ENCODE measurements at places on chromosomes 2 and 18.

GRCh38 chr2:197423307-197423706 is 11.5 kb downstream of the SF3B1 start:
- H3K4me3 ChIP-seq: no peak overlapping the region
- no peak for DNase-seq

DNA sequence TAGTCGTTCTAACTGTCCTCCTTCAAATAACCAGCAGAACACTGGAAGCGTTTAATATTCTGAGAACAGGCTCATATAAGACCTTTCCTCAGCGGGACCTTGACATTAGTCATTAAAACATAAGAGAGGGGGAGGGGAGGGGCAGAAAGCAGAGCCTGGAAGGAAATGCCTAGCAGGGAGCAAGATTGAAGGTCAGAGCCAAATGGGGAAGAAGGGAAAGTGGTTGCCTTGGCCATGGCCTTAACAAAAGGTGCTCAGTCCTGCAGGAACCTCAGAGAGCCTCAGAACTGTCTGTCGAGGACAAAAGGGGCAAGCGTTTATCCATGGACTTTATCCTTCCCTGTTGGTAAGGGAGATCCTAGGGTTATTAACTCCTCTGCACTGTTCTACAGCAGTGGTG is 856 bp upstream of the PLA2R1 start:
- H3K27ac ChIP-seq: no peak overlapping the region
- peaks cover 24% of the 10 kb centered on the region for H3K27me3 ChIP-seq
- H3K4me1 ChIP-seq: no peaks in the 10 kb centered on the region
- no peak overlapping the region for H3K4me3 ChIP-seq
- no peak for DNase-seq

DNA sequence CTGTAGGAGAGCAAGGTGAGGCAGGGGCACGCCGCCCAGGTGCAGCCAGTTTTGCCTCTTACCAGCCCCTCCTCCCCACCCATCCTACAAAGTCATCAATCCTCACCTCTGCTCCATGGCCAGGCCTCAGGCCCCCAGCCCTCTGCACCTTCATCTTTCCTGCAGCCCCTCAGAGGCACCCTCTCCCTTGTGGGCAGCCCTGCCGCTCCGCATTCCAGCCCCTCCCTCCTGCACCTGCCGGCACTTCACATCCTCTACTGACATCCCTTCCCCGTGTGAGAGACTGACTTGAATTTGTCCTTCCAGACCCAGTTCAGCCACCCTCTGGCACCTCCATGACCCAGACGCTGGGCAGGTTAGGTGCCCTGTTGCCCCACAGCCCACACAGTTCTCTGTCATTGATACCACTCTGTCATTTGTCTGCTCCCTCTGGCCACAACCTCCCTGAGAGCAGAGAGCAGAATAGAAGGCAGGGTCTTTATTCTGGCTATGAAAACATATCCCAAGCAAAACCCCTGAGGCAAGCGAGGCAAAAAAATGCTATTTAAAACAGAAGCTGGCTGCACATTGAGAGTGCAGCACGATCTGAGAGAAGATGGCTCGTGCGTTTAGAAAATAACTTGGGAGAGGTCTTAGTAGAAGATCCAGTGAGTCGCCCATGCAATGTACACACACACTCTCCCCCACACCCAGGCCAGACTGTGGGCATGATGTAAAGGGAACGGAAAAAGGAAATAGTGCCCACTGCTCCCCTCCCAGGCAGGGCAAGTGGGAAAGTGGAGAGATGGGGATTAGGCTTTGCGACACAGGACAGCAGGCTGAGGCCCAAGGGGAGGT is 25.9 kb downstream of the SDC1 start:
- H3K27me3 ChIP-seq: no peaks in the 10 kb centered on the region
- no peak overlapping the region for H3K27ac ChIP-seq
- peaks cover 4% of the 10 kb centered on the region for H3K36me3 ChIP-seq
- H3K4me3 ChIP-seq: no peak overlapping the region
- DNase-seq: no peak

DNA sequence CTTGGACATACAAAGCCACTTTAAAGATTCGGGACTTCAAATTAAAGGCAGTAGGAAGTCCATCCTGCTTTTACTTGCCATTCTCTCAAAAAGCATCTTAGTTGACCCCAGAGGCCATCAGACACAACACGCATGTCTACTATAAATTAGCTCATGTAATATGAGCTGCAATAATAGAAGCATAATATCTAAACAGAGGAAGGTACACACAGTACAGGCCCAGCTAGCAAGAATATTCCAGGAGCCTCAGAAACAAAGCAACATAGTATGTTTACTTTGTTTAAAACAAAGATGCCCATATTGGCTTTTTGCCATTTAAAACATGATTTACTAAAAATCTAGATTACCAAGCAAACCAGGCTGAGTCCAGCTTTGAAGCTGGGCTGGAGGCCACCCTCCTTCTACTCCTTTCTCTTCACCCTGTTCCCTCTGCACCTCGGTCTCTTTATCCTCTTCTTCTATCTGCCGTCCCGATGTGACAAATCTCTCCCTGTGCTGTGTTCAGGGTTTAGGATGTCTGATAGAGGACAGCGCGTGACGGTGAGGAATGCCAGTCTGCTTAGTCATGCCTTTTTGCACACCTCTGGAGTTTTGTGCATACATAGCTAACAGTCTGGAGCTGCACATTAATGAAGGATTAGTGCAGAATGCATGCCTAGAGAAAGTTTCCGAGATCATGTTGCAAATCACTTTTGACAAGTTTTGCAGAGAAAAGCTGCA is 28.2 kb downstream of the DTNA start:
- H3K27ac ChIP-seq: no peak overlapping the region
- no peak overlapping the region for H3K4me3 ChIP-seq
- no peaks in the 10 kb centered on the region for H3K36me3 ChIP-seq
- H3K4me1 ChIP-seq: no peaks in the 10 kb centered on the region

DNA sequence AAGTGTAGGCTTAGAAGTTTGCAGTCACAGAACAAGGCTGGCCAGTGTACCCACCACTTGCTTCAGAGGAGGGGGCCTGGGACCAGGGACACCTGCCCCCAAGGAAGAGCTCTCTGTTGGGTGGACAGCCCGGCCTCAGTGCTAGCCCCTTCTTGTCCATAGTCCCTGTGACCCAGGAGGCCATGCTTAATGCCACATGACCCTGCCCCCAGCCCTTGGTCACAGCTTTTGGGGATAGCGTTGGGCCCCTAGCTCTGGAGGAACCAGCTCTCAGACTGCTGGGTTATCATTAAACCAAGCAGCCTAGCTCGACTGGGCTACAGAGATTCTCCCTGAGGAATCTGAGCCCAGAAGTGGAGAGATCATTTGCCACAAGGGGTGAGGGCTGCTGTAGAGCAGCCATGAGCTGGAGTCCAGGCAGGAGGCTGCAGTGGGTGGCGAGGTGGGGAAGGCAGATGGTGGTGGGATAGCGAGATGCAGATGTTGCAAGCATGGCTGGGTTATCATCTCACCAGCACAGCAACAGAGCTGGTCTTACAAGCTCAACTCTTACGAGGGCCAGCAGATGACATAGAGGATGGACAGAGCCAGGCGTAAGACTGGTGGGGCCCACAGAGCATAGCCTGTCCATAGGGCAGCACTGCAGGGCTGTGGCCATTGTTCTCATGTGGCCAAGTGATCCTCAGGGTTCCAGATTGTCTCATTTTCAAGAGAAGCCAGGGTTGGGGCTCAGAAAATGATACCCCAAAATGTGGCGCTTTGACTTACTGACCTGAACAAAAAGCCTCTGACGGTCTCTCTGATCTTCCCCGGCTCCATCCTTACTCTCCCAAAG is 7.2 kb upstream of the TMEM37 start:
- DNase-seq: no peak
- no peak overlapping the region for H3K27ac ChIP-seq
- H3K4me1 ChIP-seq: no peaks in the 10 kb centered on the region
- no peak overlapping the region for H3K4me3 ChIP-seq
- H3K36me3 ChIP-seq: no peaks in the 10 kb centered on the region
- H3K27me3 ChIP-seq: peaks cover 39% of the 10 kb centered on the region

DNA sequence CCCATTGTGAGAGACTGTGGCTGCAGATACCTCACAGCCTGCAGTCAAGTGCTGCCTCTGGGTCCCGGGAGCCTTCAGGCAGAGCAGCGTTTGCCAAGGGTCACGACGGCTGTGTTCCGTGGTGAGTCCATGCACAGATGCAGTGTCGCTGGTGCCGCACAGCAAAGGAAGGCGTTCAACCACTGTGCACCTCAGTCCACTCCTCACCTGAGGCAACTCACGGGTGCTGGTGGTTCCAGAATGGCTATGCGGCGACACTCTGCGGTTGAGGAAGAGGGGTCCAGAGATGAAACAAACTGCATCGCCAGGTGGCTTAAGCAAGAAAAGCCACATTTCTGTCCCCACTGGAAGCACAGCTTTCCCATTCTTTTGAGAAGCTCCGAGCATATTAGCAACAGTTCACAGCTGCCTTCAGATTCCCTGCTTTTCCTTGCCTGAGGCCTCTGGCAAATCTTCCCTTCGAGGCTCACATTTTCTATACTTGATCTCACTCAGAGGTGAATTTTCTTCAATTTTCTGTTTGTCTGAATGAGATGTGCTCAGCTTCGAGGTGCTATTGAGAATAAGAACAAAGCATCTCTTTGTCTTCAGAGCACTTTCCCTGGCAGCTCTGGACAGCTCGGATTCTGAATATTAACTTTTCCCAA is 208.8 kb upstream of the TWIST2 start:
- no peak for DNase-seq
- no peak overlapping the region for H3K4me3 ChIP-seq
- peaks cover 13% of the 10 kb centered on the region for H3K4me1 ChIP-seq
- peaks cover 3% of the 10 kb centered on the region for H3K27me3 ChIP-seq
